ENCODE measurements at places on chromosomes 1 and 21.

DNA sequence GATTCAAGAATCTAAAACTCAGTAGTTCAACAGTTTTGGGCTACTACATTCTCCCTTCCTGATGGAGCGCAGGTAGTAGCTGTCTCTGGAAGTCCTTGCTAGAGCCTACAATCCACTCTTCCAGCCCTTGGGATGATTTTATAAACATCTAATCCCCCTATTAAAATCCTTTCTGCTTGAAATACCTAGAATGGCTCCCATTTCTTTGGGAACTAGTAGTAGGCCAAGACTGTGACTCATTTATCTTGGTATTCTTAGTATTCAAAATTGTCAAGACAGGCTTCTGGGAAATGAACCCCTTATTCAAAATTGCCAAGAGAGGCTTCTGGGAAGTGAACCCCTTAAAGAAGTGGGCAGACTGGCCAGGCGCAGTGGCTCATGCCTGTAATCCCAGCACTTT, 142.5 kb upstream of the FGGY start:
- DNase-seq, result no peak

- DNase-seq, result peak; percentile 84
These were observed 1097.4 kb downstream of the TTLL7 start for GRCh38 chr1:82901561-82901960.

GRCh38 chr1:41900603-41901444, 17.9 kb downstream of the HIVEP3 start:
- DNase-seq, result no peak

GRCh38 chr1:220577926-220578325, 50.0 kb downstream of the MARK1 start:
- DNase-seq, result no peak

- peak; percentile 19 for DNase-seq
These were observed 527 bp downstream of the MACO1 start for GRCh38 chr1:25430967-25431881.

DNA sequence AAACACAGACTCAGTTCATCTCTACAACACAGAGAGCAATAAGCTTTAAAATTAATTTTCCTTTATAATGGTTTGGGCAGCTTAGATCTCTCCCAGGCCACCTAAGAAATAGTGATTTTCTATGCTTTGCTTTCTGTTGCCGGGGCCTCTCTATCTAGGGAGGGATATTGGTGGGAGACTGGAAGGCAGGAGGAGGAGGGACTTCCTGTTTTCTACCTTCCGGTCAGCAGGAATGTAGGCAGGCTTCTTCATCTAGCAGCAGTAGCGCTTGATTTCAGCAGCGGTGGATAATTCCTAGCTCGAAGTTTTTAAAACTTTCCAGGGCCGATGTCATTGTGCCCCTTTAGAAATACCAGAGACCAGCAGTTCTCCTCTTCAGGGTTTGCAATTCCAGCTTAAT, 5.1 kb upstream of the DESI2 start:
- no peak for DNase-seq

DNA sequence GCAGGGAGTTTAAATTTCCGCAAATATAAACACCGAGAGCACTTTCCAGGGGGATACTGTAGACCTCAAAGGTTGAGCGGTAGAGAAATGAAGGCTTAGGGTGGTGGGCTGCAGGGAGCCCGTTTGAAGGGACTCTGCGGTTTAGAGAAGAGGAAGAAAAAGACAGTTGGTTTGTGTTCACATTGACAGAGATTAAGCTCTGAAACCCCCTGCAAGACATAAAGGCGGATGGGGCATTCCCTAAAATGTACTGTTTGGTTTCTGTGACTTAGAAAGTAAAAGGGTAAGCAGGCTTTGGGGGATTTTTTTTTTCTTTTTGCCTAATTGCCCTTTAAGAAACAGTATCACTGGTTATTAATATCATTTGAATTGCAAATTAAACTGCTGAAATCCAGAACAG, 1.3 kb downstream of the KAZN start:
- DNase-seq, result no peak

DNA sequence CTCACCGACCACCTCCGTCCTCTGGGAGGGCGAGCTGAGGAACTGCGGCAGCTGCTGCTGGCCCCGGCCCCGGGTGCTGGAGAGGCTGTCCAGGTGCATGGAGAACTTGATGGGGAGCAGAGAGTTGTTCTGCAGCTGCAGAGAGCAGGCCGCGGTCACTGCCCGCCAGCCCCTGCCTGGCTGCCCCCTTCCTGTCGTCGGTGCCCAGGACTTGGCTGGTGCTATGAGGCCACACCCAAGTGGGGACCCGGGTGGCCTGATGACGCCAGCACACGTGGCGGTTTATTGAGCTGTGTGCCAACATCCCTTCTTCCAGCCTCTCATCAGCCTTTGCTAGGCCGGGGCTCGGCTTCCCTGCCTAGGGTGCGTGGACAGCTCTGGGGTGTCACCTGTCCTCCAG, 5.3 kb upstream of the TMEM52 start:
- no peak for DNase-seq

DNA sequence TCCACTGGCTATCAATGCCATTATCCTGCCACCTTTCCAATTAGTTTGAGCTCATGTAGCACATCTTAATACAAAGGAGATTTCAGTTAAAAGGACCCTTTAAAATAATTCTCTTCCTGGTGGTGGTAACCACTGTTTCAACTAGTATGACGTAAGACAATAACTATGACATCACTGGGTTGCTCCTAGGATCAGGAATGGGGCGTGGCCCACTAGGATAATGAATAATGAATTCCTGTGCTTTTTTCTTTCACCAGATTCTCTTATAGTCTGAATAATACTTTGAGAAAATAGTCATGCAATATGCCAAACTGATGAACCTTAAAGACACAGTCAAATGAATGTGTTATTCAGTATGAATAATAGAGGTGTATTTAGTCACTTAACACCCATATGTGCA, 10.6 kb upstream of the KIFAP3 start:
- no peak for DNase-seq

DNA sequence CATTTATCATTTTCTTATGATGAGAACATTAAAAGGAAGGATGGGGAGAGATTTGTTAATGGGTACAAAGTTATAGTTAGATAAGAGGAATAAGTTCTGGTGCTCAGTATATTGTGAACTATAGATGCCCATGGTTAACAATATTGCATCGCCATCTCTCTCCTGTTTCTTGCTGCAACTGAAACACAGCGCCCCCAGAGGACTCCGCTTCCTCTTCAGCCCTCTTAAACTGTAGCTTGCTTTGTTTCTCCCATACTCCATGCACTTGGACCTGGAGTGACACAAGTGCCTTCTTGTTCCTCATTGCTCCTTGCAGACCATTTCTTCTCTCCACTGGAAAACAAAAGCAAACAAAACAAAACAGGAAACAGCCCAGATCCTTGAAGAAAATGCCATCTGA, 70.1 kb upstream of the NTPCR start:
- peak; percentile 10 for DNase-seq

DNA sequence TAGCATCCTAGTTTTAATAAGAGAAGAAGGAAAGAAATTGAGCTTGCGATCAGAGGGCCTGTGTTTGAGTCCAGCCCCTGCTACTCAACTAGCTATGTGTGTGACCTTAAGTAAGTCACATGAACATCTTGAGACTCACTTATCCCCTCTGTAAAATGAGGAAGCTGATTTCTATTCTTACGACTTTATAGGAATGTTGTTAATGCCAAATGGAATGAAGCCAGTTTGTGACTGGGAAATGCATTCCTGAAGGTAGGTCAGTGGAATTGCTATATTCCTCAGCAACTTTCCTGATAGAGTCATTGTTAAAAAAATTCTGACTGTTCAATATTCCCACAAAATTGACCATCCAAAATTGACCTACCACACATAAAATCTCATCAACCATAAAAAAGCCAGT, 14.9 kb downstream of the FASLG start:
- DNase-seq, result no peak

DNA sequence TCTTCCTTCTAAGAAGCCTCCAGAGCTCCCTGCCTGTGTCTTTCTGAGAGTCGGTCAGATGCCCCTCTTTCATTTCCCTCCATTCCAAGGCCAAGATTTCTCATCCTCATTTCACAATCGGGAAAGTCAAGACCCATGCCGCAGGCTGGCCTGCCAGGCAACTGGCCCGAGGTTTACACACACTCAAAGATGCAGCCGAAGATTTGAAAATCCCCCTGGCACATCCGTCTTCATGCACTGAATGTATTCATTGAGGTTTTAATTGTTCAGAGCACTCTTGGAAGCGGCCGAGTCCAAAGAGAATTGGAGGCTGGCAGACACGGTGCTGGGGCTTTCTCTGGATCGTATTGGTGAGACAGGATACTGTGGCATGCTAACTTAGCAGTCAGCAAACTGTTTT, 29.1 kb upstream of the SRP9 start:
- no peak for DNase-seq

GRCh38 chr21:38702196-38702595, 103.5 kb upstream of the ETS2 start:
- DNase-seq, result no peak

DNA sequence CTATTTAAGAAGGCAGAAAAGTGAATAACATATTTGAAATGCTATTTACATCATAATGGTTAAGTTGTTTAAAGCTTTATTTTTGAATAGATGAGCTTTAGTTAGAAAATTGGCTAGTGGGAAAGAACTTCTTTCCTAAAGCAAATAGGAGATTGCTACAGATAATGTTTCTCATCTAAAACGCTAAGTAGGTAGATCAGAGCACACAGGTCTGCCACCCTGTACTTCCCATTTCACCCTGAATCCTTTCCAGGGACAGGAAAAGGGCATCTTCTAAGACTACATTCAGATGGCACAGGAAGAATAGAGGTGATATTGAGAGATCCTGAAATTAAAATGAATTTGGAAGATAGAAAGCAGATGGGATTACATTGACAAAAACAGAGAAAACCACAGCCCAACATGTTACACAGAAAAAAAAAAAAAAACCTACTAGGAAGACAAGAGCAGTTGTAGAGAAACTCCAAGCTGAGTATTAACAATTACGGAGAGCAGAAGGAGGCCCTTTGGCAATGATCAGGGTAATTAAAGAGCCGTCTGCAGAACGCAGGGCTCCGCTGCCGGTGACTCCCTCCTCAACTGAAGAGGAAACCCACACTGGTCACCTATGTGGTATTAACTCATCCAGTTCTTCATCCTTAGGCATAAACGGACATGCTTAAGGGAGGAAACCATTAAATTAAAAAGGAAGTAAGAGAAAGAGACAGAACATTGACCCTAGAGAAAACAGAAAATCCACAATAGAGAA, 53.6 kb upstream of the MAP10 start:
- no peak for DNase-seq

GRCh38 chr1:226975259-226976250, 35.5 kb downstream of the COQ8A start:
- DNase-seq, result no peak

DNA sequence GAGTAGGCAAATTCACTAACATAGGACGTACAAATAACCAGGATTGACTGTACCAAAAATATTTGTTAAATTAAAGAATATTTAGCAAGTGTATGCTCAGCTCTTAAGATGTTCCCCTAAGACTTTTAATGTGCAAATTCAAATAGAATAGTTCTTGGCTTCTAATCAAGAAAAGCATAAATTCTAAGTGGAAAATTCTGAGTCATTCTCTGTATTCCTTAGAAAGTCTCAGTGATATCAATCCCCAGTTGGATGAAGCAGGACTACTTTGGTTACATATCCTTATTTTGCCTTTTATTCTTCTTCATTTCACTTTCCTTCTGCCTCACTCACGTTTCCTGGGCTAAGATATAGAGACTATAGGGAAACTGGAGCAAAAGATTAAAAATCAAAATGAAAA, 130.2 kb downstream of the IFI44 start:
- DNase-seq, result no peak

DNA sequence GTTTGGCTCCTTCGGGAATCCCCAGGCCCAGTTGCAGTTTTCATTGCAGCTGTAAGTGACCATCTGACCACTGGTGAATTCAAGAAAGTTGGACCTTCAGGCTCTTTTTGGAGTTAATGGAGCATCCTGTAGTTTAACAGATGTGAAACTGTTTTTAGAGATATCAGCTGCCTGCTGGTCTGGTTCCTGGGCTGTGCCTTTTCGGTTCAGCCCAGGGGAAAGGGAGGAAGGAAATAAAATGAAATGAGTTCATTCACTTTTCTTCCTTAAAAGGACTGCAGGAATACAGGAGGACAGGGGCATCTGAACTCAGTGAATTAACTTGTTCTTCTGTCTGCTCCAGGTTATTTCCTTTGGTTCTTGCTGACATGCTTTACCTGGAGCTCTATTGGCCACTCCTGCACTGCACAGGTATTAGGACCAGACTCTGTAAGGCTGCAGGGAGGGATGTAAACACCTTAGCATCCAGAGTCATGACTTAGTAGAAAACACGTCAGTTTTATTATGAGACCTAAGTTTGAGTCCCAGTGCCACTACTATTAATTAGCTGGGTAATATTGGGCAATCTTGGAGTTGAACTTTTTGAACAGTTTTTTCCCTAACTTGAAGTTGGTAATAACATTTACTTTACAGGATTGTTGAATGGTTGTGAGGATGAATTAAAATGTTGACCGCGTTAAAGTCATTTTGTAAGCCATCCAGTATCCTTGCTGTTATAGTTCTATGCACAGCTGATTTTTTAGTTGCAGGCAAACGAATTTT, 83.6 kb downstream of the LRRC8D start:
- DNase-seq, result no peak

GRCh38 chr1:111441573-111442192, 7.4 kb downstream of the WDR77 start:
- DNase-seq, result peak; percentile 26

- no peak for DNase-seq
These were observed 9.9 kb downstream of the SPRTN start for GRCh38 chr1:231347961-231348360.

DNA sequence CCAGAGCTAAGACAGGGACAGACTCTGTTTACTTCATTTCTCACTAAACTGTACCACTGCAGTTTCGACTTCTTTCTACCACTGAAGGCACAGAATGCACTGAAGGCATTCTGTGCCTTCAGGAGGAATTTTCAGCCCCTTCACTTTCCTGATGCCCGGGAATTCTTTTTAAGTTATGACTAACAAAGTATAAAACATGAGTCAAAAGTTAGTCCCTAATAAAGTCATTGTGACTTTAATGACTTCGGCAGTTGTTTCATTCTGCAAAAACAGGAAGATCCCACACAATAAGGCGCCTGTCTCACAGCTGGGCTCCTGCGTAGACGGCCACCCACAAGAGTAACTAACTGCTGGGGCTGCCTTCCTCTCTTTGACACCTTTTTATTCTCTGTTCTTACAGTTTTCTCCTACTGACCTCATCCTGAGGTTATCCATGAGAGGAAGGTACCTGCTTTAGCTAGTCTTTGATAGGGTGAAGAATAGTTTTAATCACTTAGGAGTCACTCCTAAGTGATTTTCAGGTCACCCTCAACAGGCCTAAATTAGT, 183.9 kb upstream of the SGIP1 start:
- no peak for DNase-seq

GRCh38 chr1:10724948-10725847, 71.2 kb downstream of the CASZ1 start:
- DNase-seq, result peak; percentile 73

GRCh38 chr1:70947835-70948234, 99.8 kb downstream of the PTGER3 start:
- no peak for DNase-seq

- no peak for DNase-seq
These were observed 644.6 kb upstream of the TMPRSS15 start for GRCh38 chr21:19048098-19048672.

- DNase-seq, result peak; percentile 95
These were observed 21.3 kb upstream of the A3GALT2 start for GRCh38 chr1:33342041-33342723.

Measured in NCI-H524 (cell line).